Effector memory CD4-positive, alpha-beta T cell (primary cell): ENCODE measurements at places on chromosomes 7 and 10.

DNA sequence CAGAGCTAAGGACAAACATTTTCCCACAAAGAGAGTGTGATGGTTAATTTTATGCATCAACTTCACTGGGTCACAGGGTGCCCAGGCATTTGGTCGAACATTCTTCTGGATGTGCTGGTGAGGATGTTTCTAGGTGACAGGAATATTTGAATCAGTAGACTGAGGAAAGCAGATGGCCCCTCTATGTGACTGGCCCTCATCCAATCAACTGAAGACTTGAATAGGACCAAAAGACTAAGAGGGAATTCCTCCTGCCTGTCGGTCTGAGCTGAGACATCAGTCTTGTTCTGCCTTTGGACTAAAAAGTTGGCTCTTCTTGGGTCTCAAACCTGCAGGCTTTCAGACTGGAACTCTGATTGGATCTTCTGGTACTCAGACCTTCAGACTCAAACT is 44.4 kb downstream of the AFAP1L2 start:
- no peak for DNase-seq

DNA sequence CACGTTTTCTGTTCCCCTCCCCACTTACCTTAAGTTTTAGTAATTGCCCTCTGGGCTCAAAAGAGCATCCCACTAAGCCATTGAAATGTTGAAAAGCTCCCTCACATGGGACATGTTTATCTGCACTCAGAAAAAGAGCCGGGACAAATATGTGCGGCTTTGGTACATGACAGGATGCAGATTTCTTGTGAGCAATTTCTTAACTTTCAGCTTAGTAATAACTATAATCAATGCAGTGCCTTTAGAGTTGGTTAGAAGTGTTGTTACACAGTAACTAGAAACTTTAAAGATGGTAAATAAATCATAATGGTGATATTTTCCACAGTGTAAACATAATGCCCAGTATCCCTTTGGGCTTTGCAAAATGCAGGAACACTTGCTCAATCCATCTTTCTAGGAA is 89.2 kb downstream of the ZNF365 start:
- no peak for DNase-seq

- DNase-seq: no peak
These were observed 165.3 kb downstream of the PLXNA4 start for GRCh38 chr7:132410861-132411541.

GRCh38 chr10:789831-790701 is 100.6 kb upstream of the DIP2C start:
- DNase-seq: no peak

DNA sequence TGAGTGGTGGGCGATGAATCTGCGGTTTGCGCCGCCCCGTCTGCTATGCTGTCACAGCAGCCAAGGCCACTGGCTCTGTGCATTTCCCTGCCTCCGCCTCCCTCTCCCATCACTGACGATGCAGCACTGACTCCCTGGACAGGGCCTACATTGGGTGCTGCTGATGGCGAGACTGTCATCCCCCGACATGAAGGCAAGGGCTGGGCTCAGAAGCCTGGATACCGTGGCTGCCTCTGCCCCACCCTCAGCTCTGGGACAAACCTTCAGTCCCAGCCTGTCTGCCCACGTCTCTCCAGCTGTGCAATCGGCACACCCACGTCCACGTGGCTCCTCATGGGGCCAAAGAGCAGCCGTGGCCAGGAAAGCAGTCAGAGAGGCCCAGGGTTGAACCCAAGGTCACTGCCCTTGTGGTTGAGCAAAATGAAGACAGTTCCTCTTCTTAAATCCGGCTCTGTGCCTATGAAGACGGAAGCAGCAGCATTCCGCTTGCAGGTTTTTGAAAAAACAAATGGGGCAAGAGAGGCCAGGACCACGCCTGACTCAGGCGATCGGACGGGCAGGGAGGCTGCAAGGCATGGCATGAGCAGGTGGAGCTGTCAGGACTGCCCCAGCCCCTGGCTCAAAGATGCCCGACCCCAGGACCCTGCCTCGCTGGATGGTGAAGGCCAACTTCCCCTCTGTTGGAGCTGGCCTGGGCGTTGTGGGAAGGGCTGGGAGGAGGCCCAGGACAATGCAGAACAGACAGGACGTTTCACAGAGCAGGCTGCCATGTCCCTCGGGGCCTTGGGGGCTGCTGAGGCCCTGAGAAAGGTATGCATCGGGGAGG is 517.5 kb downstream of the DNAJB6 start:
- no peak for DNase-seq

GRCh38 chr10:87506956-87507355 is 2.3 kb downstream of the MINPP1 start:
- DNase-seq: no peak

DNA sequence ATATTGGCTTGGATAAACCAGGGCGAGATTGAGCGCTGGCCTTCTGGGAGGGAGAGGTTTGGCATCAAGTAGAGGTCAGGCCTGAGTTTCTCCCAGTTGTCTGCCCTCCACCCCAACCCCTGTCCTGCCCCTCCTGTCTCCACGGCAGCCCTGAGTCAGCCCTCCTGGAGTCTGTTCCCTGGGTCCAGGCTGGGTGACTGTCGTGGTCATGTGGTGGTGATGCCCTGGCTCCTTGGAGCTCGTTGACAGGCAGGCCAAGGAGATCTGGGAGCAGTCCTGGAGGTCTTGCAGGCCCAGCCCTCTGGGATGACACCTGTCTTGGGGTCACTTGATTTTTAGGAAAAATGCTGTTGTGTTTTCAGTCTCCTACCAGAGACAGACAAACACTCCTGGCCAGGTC is 53.6 kb upstream of the PODXL start:
- DNase-seq: no peak

DNA sequence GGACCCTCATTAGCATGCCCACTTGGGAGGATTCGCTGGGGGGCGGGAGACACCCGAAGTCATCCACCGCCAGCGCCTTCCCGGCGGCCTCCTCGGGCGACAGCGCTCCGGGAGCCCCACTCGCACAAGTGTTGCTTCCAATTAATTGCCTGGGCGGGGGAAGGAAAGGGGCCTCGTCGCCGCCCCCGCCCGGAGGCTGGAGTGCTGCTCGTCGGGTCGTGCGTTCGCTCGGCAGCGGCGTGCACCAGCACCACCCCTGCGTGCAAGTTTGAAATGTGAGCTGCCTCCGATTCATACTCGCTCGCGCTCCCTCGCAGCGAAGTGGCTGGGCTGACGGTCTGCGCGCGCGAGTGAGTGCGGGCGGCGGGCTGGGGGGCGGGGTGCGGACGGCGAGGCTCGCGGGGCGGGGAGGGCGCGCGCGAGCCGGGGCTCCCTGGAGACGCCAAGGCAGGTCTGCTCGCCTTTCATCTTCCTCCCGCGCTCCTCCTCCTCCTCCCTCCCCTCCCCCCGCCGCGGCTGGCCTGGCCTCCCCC is 104.6 kb upstream of the PPIF start:
- DNase-seq: peak; percentile 14

- DNase-seq: no peak
These were observed 126.4 kb downstream of the CCDC3 start for GRCh38 chr10:12875100-12875499.

GRCh38 chr10:52409195-52409594 is 95.1 kb downstream of the DKK1 start:
- no peak for DNase-seq

- no peak for DNase-seq
These were observed 262.5 kb upstream of the PPP2R2D start for GRCh38 chr10:131638049-131638879.

- DNase-seq: no peak
These were observed 113.2 kb downstream of the CDK6 start for GRCh38 chr7:92723205-92723604.

DNA sequence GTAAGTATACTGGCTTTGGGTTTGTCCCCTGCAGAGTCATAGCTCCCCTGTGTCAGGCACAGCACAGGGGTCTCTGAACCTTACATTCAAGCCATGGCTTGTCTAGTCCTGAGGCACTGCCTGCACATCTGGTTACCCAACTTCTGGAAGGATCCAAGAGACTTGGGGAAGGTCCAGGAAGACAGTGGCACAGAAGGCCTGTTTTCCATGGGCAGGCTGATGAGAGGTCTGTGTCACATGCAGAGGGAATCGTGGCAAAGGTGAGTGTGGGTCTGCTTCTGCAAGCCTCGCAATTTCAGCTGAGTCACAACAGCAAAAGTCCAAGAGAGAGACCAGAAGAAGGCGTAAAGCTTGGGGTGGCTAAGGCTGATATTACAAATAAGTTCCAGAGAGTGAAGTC is 28.4 kb upstream of the BMPR1A start:
- DNase-seq: no peak

DNA sequence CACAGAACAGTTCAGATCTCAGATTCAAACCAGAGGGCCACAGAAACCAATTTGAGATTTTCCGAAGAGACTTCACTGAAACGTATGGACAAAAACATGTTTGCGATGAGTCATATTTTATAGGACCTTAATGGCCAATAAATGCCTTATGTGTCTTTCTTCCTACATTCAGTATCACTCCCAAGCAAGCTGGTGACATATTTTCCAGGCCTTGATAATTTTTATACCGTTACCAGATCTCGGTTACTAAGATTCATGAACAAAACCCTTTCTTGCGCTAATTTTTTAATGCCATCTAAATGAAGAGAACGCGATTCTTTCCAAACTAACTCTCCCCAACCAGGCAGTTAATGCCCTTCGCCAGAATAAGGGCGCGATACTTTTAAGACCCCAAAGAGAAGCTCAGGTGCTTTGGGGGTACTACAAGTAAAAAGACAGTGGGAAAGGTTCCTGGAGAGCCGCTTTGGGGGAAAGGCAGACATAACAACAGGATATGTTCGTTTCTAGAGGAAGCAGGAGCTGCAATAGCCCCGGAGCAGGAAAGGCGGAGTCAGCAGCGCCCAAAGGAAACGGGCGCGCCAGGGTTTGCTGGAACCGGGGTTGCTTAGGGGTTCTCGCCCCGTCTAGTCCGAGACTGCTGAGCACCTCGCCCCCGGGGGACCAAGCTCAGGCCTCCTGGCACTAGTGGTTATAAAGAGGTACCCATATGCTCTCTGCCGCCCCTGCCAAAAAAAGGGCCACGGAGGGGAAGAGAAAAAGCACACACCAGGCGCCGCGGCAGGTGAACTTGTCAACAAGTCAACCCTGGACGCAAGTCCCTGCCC is 884 bp downstream of the ICA1 start:
- no peak for DNase-seq

DNA sequence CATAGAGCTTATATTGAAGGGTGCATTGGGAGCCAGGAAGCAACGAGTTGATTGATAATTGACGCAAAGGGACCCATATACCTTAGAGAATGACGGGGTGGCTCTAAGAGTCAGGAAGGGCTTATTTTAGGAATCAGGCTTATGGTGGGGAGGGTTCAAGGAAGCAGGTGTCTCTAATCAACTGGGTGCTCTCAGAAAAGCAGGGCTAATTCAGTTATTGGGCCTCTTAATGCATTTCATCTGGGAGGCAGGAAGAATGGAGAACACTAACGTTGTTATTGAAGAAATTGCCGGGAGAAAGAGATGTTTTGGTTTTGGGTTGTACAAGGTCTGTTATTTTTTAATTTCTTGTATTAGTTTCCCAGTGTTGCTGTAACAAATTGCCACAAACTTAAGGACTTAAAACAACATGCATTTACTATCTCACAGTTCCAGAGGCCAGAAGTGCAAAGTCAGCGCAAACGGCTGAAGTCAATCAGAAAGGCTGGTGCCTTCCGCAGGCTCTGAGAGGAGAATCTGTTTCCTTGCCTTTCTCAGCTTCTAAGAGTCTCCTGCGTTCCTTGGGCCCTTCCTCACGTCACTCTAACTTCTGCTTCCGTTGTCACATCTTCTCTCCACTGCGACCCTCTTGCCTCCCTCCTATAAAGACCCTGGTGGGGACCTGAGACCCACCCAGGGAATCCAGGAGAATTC is 328.4 kb upstream of the C7orf33 start:
- no peak for DNase-seq

- no peak for DNase-seq
These were observed 92.4 kb downstream of the KIF20B start for GRCh38 chr10:89793649-89794254.

GRCh38 chr7:74334030-74334429 is 44.8 kb downstream of the CLIP2 start:
- DNase-seq: no peak

GRCh38 chr7:129271500-129272355 is 46.9 kb downstream of the AHCYL2 start:
- peak; percentile 12 for DNase-seq

DNA sequence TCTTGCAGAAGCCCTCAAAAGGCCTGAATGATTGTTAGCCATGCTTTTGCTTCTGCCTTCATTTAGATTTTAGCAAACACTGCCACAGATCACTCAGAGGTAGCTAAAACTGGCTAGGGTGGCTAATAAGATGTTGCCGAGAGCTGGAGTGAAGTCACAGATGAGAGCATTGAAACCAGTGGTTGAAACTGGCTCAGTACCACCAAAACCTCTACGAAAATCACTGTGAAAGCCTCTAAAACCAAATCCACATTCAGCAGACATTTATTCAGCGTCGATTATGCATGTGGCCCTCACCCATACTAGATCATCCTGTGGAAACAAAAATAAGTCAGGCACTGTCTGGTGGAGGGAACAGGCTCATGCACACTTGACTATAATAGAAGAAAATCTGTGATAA is 50.8 kb downstream of the PIK3CG start:
- DNase-seq: no peak

GRCh38 chr10:49688261-49688846 is 8.9 kb downstream of the C10orf53 start:
- DNase-seq: no peak

GRCh38 chr7:95822717-95823116 is 50.4 kb downstream of the DYNC1I1 start:
- DNase-seq: no peak

DNA sequence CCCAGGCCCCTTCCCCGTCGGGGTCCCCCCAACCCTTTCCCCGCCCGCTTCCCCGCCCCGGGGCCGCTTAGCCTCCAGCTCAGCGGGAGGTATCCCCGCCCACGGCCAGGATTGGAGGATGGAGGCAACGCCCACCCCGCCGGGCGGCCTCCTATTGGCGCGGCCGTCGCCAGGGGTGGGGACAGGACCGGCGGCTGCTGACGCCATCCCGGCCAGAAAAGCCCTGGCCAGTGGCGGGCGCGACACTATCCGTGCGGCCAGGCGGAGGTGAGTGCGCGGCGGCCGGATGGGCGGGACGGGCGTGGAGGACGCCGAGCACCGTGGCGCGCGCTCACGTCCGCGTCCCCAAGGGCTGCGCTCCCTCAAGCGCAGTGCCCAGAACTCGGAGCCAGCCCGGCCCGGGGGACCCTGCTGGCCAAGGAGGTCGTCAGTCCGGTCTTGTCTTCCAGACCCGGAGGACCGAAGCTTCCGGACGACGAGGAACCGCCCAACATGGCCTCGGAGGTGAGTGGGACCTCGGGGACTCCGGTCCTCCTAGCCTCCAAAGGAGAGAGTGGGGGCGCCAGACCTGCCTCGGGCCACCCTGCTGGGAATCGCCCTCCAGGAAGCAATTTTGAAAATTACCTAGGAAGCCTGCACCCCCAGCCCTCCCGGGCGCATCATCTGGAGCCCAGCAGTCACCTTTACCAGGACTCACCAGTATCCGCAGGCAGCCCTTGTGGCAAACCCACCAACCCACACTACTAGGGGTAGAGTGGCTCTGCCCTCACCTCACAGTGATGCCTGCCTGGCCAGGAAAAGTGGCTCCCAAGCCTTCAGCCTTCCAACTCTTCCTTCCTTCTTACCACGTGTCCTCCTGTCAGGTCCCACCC is at the start of gene ASL:
TSS of gene ASL (plus strand) at position 230 of the 872 bp plus-strand sequence. CDS start at position 493, 263 bp downstream.
- DNase-seq: peak; percentile 81

- no peak for DNase-seq
These were observed 44.9 kb downstream of the IKZF1 start for GRCh38 chr7:50349399-50349798.
